ENCODE measurements at places on chromosomes 6 and 20. TPM values are rescaled to one million over a fixed set of nuclear protein-coding genes. Genes with fewer than 3 reads are reported as not detected.
A peak's percentile ranks its signal among the peaks of the same experiment; 100 is the strongest.

DNA sequence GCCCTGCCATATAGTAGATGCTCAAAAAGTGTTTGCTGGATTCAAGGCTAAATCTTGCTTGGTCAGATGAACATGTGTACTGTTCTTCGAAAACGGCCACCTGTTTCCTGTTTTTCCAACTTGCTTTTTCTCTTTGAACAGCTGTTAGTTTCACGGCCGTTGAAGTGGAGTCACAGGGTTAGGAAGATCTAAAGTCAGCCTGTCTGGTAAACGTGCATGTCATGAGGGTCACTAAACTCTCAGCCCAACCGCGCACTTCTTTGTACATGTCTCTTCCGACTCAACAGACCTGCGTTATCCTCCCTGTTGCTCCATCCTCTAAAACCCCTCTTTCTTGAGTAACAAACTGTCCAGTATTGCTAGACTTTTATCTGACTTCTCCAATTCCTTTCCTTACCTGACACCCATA is 93.2 kb upstream of the MAN1A1 start:
- no peak overlapping the region for H3K27ac ChIP-seq
- no peak overlapping the region for H3K4me3 ChIP-seq
- H3K4me1 ChIP-seq: peaks cover 17% of the 10 kb centered on the region
- H3K27me3 ChIP-seq: no peaks in the 10 kb centered on the region

DNA sequence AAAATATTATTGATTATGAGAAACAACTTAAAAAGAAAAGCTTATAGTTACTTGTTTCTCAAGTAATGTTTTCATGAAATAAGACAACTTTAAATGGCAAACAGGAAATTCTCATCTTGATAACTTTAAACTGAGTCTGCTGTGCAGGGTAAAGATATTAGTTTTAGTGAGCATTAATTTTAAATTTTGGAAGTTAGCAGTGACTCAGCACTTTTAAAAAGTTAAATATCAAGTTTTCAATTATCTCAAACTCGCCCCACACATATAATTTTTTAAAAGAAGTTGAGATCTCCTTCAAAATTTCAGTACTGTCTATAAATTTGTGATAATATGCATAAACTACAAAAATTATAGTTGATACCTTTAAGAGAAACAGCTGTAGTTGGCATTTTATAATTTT is 337.3 kb upstream of the NT5E start:
- H3K27me3 ChIP-seq: peaks cover 22% of the 10 kb centered on the region
- H3K4me1 ChIP-seq: no peaks in the 10 kb centered on the region
- no peaks in the 10 kb centered on the region for H3K36me3 ChIP-seq
- no peak for DNase-seq

GRCh38 chr6:56073761-56074160 is 173.6 kb downstream of the COL21A1 start:
- peaks cover 13% of the 10 kb centered on the region for H3K36me3 ChIP-seq
- H3K4me3 ChIP-seq: no peak overlapping the region
- no peak for DNase-seq
- H3K27me3 ChIP-seq: no peaks in the 10 kb centered on the region
- H3K27ac ChIP-seq: peak overlapping the region; percentile 68
- peaks cover 35% of the 10 kb centered on the region for H3K4me1 ChIP-seq

DNA sequence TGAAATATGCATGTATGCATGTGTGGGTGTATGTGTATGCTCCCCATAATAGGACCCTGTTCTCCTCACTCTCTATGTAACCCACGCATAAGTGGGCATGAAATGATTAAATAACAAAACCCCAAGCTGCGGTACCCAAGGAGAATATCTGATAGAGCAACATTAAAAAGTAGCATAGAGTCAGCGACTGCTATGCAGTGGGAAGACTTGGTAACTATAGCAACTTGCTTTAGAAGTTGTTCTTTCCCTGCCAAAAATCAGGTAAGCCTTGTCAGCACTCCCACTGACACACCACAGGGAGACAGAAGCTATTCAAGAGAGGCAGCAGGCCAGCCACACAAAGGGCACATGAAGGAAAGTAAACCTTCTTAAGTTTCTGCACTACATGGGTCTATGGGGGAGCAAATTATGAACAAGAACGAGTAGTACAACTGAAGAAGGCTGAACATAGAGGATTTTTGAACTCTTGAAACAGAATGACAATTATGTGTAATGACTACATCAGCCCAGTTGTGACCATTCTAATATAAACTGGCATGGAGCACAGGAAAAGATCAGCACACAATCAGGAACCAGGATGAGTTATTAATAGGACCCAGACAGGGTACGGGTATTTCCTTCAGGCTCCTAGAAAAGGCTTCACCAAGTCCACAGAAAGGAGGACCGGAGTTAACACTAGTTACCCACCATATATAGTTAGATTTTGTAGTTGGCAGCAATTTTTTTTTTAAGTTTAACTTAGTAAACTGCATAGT is 89.9 kb downstream of the GPR6 start:
- H3K36me3 ChIP-seq: peaks cover 1% of the 10 kb centered on the region
- H3K4me3 ChIP-seq: no peak overlapping the region
- no peak overlapping the region for H3K27ac ChIP-seq
- peaks cover 8% of the 10 kb centered on the region for H3K4me1 ChIP-seq
- peaks cover 44% of the 10 kb centered on the region for H3K27me3 ChIP-seq
- DNase-seq: no peak

- H3K4me3 ChIP-seq: no peak overlapping the region
- no peak for DNase-seq
- no peaks in the 10 kb centered on the region for H3K36me3 ChIP-seq
These were observed 164.1 kb upstream of the SGK1 start for GRCh38 chr6:134481966-134482365.

- DNase-seq: no peak
- no peak overlapping the region for H3K27ac ChIP-seq
- peaks cover 11% of the 10 kb centered on the region for H3K4me1 ChIP-seq
- H3K27me3 ChIP-seq: peaks cover 5% of the 10 kb centered on the region
- H3K4me3 ChIP-seq: no peak overlapping the region
These were observed 89.1 kb upstream of the THBS2 start for GRCh38 chr6:169342710-169343109.

DNA sequence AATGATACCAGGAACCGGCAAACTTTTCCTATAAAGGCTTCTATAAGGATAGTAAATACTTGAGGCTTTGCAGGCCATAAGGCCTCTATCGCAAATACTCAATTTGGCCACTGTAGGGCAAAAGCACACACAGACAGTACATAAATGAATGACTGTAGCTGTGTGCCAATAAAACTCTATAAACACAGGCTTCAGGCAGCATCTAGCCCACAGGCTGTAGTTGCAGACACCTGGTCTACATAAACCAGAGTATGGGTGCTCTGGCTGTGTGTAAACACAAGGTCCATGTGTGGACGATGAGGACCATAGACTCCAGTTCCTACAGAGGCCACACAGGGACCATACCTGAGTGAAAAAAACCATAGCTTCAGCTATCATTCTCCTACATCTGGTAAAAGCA is 52.2 kb downstream of the ZMYND8 start:
- no peak for DNase-seq
- H3K4me3 ChIP-seq: no peak overlapping the region
- peaks cover 38% of the 10 kb centered on the region for H3K4me1 ChIP-seq
- peaks cover 17% of the 10 kb centered on the region for H3K36me3 ChIP-seq
- H3K27ac ChIP-seq: no peak overlapping the region

GRCh38 chr6:53359843-53360092 is 11.0 kb upstream of the ELOVL5 start:
- no peak for DNase-seq
- peak overlapping the region; percentile 95 for H3K27ac ChIP-seq
- no peaks in the 10 kb centered on the region for H3K27me3 ChIP-seq
- peak overlapping the region; percentile 90 for H3K4me3 ChIP-seq
- peaks cover 18% of the 10 kb centered on the region for H3K4me1 ChIP-seq
- H3K36me3 ChIP-seq: no peaks in the 10 kb centered on the region

MDFI gene
- 62.6 TPM for total RNA-seq

TRIM15 gene
- not detected for total RNA-seq

ADGRF1 gene
- total RNA-seq: not detected

SLC29A1 gene
- 161 TPM for total RNA-seq

All from chondrocyte (in vitro differentiated cells).